ENCODE measurements at places on chromosomes 12 and 14.

GRCh38 chr12:116287842-116288301, 10.4 kb upstream of the MED13L start:
- no peak for DNase-seq

DNA sequence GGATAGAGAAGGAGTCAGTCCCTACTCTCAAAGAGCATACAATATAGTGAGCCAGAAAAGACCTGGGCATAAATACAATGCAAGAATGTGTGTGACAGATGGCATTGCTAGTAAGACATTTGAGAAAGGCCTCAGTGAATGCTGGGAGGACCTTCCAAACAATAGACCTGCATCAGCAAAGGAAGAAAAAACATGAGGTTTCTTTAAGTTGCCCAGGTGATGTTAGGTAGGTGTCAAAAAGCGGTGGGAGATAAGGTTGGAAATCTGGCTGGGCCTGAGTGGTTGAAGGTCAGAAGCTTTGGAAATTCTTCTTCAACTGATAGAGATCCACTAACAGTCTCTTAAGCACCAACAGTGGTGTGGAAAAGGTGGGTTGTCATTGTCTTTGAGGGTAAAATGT, 50.5 kb upstream of the FRS2 start:
- no peak for DNase-seq

DNA sequence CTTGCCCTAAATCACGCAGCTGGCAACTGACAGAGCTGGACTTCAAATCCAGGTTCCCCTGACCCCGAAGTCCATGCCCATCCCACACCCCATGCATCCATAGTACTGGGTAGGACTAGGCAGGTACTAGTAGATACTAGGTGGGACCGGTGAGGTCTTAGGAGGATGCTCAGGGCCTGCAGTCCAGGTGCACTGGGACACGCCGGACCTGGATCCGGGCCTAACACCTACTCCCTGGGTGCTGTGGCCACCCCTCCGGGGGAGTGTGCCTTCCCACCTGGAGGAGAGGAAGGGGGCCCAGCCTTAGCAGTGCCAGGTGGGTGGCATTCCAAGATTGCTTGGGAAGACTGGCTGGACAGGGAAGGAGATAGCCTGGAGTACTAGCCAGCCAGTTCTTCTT, 64.8 kb downstream of the CACNA1C start:
- DNase-seq, result no peak

DNA sequence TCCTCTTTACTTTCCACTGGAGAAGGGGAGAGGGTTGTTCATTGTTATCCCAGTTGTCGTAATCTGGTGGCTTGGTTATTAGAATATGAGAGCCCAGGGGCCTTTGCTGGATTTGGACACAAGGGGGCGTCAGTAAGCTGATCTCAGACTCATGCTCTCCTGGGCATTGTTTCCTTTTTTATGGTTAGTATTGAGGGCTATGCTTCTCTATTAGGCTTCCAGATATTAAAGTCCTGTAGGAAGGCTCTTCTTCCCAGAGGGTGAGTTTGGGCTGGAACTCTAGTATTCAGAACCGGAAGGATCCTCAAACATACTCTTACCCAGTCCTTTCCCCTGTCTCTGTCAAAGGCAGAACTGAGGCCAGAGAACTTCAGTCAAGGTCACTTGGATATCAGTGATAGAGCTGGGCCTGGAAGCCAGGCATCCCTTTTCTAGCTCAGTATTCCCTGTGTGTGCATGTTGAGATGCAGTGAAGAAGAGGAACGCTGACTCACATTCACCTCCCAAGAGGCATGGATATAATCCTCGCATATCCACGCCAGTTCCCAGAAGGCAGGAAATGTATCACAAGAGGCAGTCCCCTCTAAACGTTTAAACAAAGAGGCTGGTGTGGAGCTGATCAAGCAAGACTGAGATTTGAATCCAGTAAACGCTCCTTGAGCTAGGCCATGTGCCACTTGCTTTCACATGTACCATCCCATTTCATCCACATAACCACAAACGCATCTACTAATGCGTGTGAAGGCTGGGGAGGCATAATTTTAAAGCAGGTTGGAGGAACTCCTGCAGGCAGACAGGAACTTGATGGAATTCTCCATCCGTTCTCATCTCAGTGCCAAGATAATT, 41.6 kb downstream of the UBE3B start:
- DNase-seq, result peak; percentile 54

DNA sequence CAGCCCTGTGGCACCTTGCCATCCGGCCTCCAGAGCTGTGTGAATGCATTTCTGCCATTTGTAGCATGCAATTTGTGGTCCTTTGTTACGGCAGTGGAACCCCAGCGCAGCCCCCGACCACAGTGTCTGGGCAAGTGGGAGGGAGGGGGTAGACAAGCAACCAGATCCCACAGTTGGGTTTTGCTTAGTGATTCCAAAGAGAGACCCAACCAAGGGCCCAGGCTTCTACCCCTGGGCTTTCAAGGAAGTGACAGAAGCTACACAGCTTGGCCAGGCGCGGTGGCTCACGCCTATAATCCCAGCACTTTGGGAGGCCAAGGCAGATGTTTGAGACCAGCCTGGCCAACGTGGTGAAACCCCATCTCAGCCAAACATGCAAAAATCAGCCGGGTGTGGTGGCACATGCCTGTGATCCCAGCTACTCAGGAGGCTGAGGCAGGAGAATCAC, 17.8 kb downstream of the ZBTB42 start:
- no peak for DNase-seq

All from activated T-cell treated with anti-CD3 and anti-CD28 coated beads for 4 hours (primary cell).